ENCODE measurements at places on chromosomes 5 and 9.

DNA sequence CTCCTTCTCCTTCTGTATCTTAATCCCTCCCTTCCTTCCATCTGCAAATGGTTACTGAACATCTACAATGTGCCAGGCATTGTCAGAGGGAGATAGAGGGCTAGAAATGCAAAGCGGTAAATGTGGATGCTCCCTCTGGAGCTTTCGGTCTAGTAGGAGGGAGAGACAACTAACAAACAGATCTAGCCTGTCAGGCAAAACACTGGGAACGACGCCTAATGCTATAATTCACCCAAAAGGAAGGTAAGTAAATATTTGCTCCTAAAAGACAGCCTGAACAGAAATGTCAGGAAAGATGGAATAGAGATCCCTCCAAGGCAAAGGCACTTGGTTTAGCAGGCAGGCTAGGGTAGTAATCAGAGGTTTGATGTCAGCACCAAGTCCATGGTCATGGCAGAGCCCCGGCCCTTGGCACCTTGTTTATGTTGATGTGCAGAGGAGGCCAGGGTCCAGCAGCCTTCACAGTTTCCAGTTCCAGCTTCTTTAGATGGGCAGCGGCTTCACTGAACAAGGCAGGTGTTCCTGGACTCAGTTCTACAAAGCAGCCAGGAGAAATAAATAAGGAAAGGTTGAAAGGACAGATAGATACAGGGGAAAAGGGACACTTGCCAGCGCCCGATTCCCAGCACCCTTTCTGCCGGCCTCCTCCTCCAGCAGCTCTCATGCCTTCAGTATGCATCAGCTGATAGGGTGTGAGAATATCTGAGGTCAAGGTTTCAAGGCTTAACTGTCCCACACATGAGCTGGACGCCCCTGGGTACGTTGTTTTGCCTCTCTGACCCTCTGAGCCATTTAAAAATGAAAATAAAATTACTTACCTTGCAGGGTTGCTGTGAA lies 46.5 kb upstream of the FRRS1L start:
- no peak for DNase-seq

- no peak for DNase-seq
Observed at GRCh38 chr9:88544245-88544644, 9.3 kb downstream of the NXNL2 start.

DNA sequence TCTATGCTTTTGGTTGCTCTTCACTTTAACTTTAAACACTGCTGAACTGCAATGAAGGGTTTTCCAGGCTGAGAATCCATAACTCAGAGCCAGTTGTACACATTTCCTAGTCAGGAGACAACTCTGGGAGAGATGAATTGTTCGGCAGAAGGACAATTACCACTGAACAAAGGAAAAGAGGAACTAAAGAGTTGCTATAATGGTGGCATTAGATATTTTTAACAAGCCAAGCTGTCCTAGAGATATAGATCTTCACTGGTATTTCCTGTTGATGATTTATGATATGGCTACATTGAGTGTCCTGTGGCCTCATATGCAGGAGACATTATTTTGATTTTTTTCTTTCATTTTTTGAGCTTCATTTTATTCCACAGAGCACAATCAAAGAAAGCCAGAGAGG lies 219.1 kb upstream of the PCSK5 start:
- no peak for DNase-seq

- DNase-seq = no peak
Observed at GRCh38 chr5:73668017-73668416, 42.0 kb downstream of the ARHGEF28 start.

DNA sequence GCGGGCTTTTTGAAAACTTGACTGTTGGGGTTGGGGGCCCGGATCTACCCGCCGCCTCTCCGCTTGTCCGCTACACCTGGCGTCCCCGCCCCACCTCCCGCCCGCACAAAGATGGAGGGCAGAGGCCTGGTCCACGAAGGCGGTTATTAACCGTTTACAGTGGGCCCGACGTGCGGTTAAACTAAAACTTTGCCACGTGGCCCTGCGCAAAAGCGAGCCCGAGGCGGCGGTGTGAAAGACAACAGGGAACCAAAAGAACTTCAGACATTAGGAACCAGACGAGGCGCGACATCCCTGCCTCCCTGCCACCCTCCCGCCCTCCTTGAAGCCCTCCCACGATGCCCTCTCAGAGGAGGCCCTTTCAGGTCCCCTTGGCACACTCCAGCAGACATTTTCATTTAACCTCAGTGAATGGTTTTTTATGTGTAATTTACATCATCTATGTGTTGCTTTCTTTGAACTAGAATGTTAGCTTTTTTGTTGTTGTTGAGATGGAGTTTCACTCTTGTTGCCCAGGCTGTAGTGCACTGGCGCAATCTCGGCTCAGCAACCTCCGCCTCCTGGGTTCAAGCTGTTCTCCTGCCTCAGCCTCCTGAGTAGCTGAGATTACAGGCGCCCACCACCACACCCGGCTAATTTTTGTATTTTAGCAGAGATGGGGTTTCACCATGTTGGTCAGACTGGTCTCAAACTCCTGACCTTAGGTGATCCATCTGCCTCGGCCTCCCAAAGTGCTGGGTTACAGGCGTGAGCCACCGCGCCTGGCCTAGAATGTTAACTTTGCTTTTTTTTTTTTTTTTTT lies 999 bp upstream of the HNRNPA0 start:
- DNase-seq = no peak

GRCh38 chr5:7464182-7464581 lies 68.2 kb downstream of the ADCY2 start:
- no peak for DNase-seq

DNA sequence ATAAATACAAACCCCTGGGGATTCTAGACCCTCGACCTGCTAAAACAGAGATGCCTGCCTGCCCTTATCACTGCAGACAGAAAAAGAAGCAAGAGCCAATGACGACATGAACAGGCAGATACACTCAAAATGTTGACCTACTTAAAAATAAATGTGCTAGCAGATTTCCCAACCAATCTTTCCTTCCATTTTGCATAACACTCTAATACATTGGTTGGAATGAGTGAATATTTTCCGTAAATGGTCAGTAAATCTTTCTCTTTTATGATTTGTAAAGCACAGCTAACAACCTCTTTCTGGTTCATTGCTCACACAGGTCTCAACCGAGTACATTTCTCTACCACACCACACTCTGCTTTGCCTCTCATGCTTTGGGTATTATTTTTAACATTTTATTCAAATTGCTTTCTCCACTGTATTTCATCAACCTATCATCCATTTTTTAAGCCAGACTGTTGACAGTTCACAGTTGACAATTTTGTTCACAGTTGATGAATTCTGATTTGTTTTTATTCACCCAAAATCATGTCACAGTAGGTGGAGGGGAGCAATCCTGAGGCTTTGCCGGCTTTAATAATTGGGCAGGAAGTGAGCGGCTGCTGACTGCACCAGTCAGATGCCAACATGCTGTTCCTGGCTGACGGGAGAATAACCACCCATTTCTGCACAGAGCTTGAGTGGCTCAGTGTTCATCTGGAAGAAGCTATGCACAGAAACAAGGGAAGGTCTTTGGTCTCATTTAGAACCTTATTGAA lies 426.6 kb downstream of the SPOCK1 start:
- peak; percentile 66 for DNase-seq

DNA sequence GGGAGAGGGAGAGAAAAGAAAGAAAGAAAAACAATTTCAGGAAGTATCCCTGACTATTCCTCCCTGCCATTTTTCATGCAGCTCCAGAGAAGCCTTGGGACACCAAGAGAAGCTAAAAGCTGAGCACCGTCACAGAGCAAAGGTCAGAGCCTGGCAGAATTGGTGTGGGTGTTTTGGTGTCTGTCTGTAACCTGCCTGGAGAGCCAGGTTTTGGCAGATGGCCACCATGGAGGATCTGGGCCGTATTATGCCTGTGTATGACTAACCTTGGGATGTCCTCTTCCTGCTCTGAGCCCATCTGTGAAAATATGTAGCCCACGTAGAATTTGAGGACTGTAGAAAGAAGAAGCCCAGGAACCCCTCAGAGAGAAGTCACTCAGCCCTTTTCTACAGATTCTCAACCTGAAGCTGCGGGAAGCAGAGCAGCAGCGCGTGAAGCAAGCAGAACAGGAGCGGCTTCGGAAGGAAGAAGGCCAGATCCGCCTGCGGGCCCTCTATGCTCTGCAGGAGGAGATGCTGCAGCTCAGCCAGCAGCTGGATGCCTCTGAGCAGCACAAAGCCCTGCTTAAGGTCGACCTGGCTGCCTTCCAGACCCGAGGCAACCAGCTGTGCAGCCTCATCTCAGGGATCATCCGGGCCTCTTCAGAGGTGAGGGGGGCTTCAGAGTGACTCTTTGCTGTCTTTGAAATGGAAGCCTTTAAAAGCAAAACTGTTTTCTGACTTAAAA lies 18.8 kb downstream of the GLE1 start:
- DNase-seq = peak; percentile 38

DNA sequence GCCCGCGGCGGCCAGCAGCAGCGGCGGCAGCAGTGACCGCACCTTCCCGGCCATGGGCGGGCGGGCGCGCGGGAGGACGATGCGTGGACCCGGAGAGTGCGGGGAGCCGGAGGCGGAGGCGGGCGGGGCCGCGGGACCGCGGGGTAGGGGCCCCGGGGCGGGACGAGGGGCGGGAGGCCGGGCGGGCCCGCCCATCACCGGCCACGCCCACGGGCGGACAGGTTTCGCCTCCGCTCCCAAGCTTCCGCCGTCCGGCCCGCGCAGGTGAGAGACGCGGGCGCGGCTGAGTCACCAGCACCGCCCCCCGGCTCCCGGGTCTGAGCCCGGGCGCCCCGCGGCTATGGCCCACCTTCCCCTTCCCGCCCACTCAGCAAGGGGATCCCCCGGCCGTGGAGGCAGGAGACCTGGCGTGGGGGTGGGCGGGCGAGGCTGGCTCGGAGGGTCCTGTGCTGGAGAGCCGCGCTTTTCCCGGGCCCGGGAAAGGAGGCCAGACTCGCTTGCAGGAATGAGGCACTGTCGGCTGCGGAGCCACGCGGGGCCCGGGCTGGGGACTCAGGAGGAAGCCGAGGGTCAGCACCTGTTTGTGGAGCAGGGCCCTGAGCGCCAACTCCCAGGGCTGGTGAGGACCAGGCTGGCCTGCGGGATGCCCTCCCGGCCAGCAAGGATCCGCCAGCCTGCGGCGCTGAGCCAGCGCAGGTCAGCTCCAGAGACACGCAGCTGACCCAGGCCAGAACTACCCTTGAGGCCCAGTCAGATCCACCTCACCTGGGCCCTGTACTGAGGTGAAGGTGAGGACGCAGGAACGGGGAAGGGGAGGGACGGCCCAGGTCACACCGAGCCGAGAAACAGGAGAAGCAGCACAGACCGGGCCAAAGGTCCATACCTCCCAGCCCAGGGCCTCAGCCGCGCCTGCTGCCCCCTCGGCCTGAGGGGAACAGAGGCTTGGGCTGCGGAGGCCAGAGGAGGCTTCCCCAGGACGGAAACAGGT lies at the start of gene ENTPD2:
Gene ENTPD2 (minus strand): TSS at position 118 of the 988 bp plus-strand sequence. CDS start 64 bp downstream, at position 54.
- DNase-seq = no peak

- DNase-seq = no peak
Observed at GRCh38 chr9:81626511-81626910, 62.8 kb downstream of the TLE1 start.

GRCh38 chr5:81241961-81242648 lies 9.0 kb downstream of the CKMT2 start:
- no peak for DNase-seq

DNA sequence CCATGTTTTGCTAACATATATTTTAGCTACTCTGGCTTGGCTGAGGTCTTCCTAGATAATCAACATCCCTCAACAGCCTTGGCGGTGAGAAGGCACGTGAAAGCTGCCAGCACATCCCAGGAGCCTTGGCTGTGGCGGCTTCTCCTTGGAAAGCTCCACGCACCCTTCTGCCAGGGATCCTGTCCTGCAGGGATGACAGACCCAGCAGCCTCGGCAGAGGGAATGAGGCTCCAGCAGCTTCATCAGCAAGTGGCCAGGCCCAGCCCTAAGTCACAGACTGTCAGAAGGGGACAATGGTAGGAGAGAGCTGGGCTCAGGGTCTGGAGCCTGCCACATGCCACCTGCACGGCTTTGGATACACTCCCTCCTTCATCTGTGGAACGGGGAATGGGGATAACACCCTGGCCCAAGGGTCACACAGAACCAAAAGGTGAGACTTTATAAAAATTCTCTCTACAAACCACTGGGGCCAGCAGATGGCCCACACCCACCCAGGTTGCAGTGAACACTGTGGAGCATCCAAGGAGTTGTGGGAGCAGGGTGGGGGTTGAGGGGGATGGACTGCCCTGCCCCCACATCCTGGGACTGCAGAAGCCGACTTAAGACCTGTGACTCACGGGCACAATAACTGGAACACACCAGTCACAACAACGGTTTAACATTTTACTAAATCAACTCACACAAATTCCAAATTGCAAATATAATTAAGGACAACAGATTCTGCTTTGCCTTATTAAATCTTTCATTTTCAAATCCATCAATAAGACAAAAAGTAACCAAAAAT lies 65.1 kb downstream of the MACROH2A1 start:
- no peak for DNase-seq

DNA sequence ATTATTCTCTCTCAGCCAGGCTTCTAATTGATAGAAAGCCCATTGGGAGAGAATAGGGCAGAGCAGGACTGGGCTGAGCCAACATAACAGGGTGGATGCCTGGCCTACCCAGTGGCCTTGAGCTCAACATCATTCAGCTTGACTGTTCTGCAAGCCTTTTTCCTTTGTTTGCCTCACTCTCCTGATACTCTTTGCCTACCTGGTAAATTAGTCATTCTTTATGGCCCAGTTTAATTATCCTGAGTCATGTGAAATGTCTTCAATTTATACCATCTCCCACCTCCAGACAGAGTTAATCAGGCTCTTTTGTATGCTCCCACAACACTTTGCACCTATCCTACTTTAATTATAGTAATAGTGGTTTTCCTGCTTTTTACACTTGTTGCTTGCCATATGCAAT lies 13.6 kb downstream of the GLRA1 start:
- no peak for DNase-seq

DNA sequence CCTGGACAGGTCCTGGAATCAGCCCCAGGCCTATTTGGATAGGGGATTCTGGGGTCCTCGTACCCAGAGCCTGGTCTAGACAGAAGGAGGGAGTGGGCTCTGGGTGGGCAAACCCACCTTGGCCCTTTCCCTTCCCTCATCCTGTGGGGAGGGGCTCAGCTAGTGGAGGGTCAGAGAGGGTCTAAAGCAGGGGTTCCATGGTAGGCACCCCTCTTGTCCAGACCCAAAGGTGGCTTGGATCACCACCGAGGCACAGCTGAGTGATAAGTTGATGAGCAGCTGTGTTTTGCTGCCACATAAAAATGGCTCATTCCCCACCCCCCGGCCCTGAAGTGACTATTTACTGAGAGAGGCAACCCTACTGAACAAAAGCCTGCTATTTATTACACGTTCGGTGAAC lies 53.8 kb upstream of the KCNMB1 start:
- no peak for DNase-seq

- no peak for DNase-seq
Observed at GRCh38 chr9:79134654-79135053, 437.1 kb upstream of the TLE4 start.
